ENCODE measurements at places on chromosomes 16 and 17. TPM values are rescaled to one million over a fixed set of nuclear protein-coding genes. Genes with fewer than 3 reads are reported as not detected.

DNA sequence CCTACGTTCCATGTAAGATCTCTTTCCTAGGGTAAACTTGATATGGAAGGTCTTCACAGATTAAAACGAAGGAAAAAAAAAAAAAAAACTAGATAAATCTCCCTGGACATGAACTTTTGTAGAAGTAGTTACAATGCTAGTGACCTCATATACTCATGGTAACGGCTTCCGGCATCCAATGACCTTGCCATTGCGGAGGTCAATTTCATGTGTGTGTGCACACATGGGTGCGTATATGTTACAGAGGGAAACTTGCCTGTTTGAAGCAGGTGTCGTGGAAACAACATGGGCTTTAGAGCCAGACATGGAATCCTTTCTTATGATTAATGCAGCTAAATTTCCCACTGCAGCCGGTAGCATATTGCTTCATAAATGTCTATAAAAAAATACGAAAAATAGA is 435.5 kb downstream of the MAF start:
- no peak for DNase-seq

GRCh38 chr16:81810361-81810760 is 31.3 kb downstream of the PLCG2 start:
- DNase-seq = no peak

DNA sequence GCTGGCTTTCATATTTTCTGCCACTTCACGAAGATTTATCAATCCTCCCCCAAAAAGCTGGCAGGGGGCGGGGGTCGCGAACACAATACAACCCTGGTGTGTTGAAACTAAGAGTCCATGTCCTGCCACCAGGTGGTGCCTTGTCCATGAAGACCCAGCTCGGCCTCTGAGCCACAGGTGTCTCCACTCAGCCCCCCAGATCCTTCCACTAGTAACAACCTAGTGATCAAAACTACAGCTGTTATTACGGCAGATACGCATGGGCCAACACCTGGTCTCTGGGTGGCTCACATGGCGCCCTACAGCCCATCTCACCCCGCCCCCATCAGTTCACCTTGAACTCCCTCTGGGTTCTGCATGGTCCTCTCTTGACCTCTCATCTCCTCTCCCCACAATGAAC is 27.7 kb downstream of the USP7 start:
- peak; percentile 50 for DNase-seq

TBC1D3C gene
- not detected for total RNA-seq

PRDM7 gene
- not detected for total RNA-seq

DNA sequence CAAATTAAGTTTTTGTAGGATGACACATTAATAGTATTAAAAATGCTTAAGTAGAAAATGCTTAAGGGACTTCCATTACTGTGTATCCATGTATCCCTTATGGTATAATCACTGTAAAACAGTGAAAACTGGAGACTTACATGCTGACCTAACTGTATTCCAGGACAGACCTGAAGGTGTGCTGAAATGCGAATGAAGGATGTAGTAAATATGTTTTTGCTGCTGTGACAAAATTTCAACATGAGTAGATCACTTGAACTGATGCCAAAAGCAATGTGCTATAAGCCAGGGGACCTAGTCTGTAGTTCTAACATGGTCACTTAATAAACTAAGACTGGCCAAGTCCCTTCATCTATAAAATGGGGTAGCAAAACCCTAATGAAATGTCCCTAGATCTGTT is 142.0 kb upstream of the CORO6 start:
- no peak for DNase-seq

DNAI2 gene
- not detected for total RNA-seq

GRCh38 chr17:45973946-45974859 is 24.8 kb upstream of the STH start:
- DNase-seq = no peak

RDM1 gene
- not detected for total RNA-seq

DNA sequence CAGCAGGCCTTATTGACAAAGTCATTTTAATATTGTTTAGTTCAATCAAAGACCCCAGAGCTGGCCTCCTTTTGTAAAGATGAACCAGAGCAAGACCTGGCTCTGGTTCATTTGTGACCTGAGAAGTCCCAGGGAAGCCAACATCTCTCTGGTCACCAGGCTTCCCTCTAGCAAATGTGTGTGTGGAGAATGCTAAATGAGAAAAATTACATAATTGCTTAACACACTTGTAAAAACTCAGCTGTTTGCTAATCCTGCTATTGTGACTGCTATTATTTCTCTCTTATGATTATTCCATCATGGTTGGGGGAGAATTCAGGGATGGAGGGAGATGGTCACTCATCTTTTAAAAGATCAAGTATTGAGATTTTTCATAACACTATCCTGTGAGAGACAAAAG is 94.3 kb upstream of the CLEC3A start:
- DNase-seq = no peak

GRCh38 chr16:52545898-52546266 is 1.1 kb downstream of the TOX3 start:
- no peak for DNase-seq
